ENCODE measurements at places on chromosomes 11 and 22. TPM values are rescaled to one million over a fixed set of nuclear protein-coding genes. Genes with fewer than 3 reads are reported as not detected.

- H3K36me3 ChIP-seq: no peaks in the 10 kb centered on the region
- H3K4me3 ChIP-seq: no peak overlapping the region
- H3K27ac ChIP-seq: no peak overlapping the region
- peak; percentile 55 for DNase-seq
- peaks cover 9% of the 10 kb centered on the region for H3K27me3 ChIP-seq
These were observed 10.2 kb upstream of the LRRC32 start for GRCh38 chr11:76680518-76681425.

The OR4D5 gene
- total RNA-seq: not detected

The RBMXL2 gene
- total RNA-seq: not detected

The RASSF10 gene
- not detected for total RNA-seq
